ENCODE measurements at places on chromosomes 1 and 21. TPM values are rescaled to one million over a fixed set of nuclear protein-coding genes. Genes with fewer than 3 reads are reported as not detected.

Gene KRTAP13-2
- total RNA-seq = not detected

Gene DAB1
- total RNA-seq = not detected

Gene OR2T11
- total RNA-seq = not detected

Gene RHEX
- not detected for total RNA-seq

Gene TEX38
- not detected for total RNA-seq

Gene RGS18
- total RNA-seq = not detected

Gene DIO1
- not detected for total RNA-seq

Data from LHCN-M2 (cell line).